Stimulated activated CD4-positive, alpha-beta T cell treated with anti-CD3 and anti-CD28 coated beads, Interleukin-4, amount 100 ng/mL, for 24 hours (primary cell): ENCODE measurements at places on chromosomes 12 and 14.

GRCh38 chr12:123478762-123479161, 20.8 kb downstream of the SNRNP35 start:
- no peak for DNase-seq

DNA sequence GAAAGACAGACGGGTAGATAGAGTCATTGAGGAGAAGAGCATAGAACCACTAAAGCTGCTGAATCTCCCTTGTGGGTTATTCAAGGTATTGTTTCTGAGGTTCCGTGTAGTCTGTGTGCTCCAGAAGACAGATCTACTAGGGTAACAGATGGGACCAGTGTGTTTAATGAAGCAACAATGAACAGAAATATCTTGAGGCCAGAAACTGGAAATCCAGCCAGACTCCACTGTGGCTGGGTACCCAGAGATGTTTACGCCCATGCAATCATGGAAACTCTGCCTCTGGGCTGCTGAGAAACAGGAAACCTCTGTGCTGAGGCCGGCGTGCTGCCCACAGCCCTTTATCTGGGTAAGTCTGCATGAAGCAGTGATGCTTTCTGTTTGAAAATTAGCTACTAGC, 8.3 kb downstream of the PROX2 start:
- peak; percentile 47 for DNase-seq

GRCh38 chr14:30443368-30444007, 115.5 kb upstream of the G2E3 start:
- no peak for DNase-seq

DNA sequence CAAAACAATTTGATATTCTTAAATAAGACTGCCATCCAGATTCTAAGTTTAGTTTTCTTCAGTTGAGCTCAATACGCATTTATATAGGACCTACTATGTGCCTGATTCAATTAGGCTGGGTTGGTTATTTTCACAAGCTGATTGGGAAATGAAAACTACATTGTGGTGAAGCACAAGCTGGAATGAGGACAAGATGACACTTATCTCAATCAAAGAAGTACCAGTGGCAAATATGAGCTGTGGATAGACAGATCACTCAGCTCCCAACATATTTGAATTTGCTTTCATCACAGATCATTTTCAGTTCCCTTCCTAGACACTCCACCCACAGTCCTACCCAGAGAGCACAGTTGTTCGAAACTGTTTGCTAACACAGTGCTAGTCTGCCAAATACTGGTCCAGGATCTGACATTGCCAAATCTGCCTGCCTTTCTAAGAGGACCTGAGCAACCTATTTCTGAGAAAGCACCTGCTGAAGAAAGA, 74.7 kb downstream of the LLPH start:
- no peak for DNase-seq

DNA sequence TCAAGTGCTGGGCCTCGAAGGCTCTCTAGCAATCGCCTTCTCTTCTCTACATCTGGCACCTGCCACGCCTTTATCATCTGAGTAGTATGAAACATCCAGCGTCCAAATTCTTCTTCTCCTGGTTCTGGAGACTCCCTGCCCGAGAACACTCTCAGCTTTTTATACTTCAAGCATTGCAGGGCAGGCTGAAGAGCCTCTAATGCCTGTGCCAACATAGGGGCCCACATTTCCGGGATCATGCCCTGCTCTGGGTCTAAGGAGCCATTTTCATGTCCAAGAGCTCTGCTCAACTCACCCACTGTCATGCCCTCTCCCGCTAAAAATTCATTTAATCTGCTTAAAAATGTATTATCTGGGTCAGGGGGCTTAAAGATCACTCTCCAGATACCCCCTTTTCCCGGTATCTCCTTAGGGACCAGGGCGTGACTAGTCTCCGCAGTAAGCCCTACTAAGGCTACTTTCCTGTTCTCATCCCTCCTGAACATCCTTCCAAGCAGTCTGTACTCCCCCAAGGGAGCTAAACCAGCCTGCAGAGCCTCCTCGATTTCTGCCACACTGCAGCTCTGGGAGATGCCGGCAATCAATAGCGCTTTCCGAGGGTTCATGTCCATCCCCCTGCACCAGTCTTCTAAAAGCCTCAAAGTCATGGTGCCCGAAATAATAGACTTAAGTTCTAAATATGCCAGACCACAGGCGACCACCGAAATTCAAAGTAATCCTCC, 940 bp downstream of the MOAP1 start:
- DNase-seq, result no peak

- DNase-seq, result no peak
Observed at GRCh38 chr12:125528281-125528680, 463.0 kb downstream of the AACS start.
